ENCODE measurements at places on chromosomes 7 and 10.
A peak's percentile ranks its signal among the peaks of the same experiment; 100 is the strongest.

DNA sequence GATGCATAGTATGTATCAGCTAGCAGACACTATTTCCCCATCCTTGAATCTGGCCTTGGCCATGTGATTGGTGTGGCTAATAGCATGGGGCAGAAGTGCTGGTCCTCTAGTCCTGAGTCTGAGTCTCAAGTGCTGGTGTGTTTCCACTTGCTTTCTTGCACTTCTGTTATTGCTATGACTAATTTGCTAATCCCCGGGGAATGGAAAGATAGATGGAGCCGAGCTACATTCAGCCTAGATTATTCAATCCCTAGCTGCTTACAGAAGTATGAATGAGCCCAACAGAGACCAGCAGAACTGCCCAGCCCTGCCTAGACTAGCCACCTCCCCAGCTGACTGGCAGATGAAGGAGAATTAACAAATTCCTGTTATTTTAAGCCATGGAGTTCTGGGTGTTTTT lies 53.2 kb upstream of the SYPL1 start:
- no peak for DNase-seq

DNA sequence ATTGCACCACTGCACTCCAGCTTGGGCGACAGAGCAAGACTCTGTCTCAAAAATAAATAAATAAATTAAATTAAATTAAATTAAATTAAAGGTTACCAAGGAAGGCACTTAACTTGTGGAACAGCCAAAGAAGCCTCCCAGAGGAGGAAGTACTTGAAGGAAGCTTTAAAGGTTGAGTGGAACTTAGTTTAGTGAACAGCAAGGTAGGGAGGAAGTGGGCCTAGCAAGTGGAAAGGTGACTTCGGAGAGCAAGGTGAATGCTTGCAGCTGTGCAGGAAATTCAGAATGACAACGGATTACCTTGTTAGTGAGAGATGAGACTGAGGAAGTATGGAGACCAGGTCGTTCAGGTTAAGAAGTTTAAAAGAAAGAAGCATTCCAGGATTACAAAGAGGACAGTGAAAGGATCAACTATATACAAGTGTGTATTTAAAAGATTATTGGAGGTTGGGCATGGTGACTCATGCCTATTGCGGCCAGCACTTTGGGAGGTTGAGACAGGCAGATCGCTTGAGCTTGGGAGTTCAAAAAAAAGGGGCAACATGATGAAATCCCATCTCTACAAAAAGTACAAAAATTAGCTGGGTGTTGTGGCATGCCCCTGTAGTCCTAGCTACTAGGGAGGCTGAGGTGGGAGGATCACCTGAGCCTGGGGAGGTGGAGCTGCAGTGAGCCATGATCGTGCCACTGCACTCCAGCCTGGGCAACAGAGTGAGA lies 12.8 kb upstream of the RPEL1 start:
- DNase-seq: no peak

DNA sequence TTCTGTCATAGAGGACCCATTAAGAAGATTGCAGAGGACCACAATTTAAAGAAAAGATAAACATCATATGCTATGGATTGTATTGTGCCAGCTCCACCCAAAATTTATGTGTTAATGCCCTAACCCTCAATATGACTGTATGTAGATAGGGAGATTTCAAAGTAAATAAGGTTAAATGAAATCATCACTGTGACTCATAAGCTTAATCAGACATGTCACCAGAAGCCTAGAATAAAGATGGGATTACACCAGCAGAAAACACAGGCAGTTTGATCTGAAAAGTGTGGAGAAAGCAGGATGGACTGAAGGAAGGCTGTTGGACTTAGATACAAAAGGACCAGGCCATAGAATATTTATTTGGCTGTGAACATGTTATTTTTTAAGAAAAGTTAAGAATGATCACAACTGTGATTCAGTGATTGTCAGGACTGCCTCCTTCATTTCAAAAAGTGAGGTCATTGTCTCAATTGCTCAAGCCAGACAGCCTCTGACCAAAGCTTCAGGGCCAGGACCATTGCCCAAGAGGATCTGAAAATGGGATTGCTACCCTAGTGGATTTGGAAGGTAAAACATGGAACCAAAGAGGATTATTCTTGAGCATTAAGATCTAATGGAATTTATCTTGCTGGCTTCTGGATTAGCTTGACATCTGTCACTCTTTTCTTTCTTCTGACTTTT lies 270.8 kb upstream of the POM121L12 start:
- no peak for DNase-seq

DNA sequence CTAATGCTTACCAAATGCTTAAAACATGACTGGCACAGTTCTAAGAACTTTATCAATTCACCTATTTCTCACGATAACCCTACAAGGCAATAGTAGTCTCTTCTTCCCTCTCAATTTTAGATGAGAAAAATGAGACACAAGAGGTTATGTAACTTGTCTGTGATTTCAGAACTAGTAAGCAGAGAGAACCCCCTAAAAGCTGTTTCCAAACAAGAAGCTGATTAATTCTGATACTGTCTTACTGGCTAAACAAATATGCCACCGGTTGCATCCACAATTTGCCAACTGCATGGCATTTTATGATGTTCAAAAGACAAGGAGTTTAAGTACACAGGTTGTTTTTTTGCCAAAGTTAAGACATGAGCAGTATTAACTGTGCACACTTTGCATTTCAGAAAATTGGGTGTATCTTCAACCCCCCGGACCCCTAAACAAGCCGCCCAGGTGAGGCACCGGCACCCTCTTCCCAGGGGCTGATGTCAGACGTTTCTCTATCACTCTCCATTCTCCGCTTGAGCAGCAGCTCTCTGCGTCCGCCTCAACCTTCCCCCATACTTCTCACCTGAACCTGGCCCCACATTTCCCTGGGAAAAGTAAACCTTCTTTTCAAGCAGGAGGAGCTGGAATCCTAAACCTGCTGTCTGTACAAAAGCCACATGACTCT lies 21.7 kb downstream of the RSU1 start:
- no peak for DNase-seq

GRCh38 chr10:60338786-60339185 lies 50.9 kb downstream of the ANK3 start:
- no peak for DNase-seq

DNA sequence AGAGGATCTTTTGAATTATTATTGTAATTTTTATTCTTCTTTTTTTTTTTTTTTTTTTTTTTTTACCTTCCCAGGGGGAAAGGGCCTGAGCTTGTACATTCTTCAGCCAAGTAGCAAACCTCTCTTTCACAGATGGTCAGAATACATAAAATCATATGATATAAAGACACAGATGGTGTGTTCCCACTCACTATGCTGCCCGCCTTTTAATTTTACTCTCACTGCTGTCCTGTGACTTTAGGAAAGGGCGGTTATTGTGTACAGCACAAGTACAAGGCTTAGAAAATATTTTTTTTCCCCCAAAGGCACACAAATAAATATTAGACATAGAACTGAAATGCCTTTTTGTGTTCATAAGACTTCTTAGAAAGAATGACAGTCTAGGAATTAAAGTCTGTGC lies 213.6 kb downstream of the RPS24 start:
- no peak for DNase-seq

GRCh38 chr7:111869280-111869679 lies 307.0 kb upstream of the IMMP2L start:
- no peak for DNase-seq

- no peak for DNase-seq
These were observed 18.2 kb downstream of the WAC start for GRCh38 chr10:28551086-28551485.

DNA sequence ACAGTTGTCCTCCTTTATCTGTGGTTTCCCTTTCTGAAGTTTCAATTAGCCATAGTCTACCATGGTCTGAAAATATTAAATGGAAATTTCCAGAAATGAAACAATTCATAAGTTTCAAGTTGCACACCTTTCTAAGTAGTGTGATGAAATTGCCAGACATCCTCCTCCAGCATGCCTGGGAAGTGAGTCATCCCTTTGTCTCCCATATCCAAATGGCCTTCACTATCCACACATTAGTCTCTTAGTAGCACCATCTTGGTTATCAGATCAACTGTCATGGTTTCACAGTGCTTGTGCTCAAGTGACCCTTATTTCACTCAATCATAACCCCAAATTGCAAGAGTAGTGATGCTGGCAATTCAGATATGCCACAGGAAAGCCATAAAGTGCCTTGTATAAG lies 83.4 kb upstream of the PPP1R9A start:
- DNase-seq: no peak

GRCh38 chr7:64992971-64993370 lies 2.1 kb upstream of the ZNF117 start:
- no peak for DNase-seq

DNA sequence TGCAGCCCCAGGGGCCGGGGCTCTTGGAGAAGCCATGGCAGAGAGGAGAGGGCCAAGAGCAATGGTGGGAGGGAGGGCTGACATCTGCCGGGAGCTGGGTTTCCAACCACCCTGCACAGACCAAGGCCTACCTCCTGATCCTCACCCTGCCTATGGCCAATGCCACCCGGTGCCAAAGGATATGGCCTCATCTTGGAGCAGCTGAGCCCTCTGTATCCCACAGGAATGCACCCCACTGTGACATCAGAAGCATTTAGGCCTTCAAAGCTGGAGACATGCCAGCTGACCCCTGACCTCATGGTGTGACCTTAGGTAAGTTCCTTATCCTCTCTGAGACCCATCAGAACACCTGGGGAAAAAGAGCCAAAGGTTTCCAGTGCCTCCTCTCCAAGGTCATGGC lies 113.6 kb upstream of the ZMIZ1 start:
- no peak for DNase-seq

- DNase-seq: no peak
These were observed 53.2 kb downstream of the PANK1 start for GRCh38 chr10:89591796-89592271.

- DNase-seq: no peak
These were observed at the start of gene SLC26A4 for GRCh38 chr7:107660381-107661080. SLC26A4 (plus strand) TSS chr7:107660828; CDS start chr7:107661642, 814 bp downstream.

- no peak for DNase-seq
These were observed 194.0 kb downstream of the TAX1BP1 start for GRCh38 chr7:27933671-27934565.

GRCh38 chr10:72637398-72637857 lies 11.5 kb upstream of the MICU1 start:
- DNase-seq: peak; percentile 37

- no peak for DNase-seq
These were observed 790.6 kb upstream of the AUTS2 start for GRCh38 chr7:68807666-68808065.

GRCh38 chr10:130757821-130758489 lies 553.6 kb downstream of the TCERG1L start:
- DNase-seq: no peak

- no peak for DNase-seq
These were observed 181.7 kb downstream of the PARD3 start for GRCh38 chr10:34633374-34633773.

GRCh38 chr10:18312374-18313139 lies 172.3 kb downstream of the CACNB2 start:
- no peak for DNase-seq

All from GM12864 (cell line).